Cerebellum (tissue), 4 donors: ENCODE measurements at places on chromosomes 7 and 10.

GRCh38 chr7:13414661-13415107 is 574.8 kb downstream of the ETV1 start:
- peak; percentile 28 for DNase-seq

DNA sequence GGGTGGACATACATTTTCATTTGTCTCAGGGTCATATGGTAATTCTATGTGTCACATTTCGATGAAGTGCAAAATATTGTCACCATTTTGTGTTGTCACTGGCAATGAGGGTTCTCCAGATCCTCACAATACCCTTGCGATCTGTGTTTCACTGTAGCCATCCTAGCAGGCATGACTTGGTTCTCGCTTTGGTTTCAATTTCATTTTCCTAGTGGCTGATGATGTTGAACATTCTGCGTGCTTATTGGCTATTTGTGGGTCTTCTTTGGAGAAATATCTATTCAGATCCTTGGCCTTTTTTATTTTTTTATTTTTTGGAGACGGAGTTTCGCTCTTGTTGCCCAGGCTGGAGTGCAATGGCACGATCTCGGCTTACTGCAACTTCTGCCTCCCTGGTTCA is 24.8 kb upstream of the MNX1 start:
- DNase-seq: no peak

GRCh38 chr10:130192276-130192848 is 56.2 kb downstream of the GLRX3 start:
- DNase-seq: no peak

GRCh38 chr10:107971411-107971810 is 806.9 kb upstream of the SORCS1 start:
- no peak for DNase-seq

DNA sequence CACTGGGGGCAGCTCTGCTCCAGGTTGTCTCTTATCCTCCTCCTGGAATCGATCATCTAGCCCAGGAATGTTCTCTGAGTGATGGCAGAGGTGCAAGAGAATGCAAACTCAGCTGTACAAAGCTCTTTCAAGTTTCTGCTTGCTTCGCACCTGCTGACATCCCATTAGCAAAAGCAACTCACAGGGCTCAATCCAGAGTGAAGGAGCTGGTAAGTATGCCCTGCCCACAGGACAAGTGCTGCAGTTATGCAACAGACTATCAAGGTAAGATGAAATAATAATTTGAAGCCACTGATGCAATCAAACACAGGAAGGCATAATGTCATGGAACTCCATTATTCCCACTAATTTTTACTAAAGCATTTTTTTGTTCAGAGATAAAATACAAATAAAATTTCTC is 122.2 kb downstream of the GRM3 start:
- DNase-seq: no peak
